ENCODE measurements at places on chromosomes 6 and 20. TPM values are rescaled to one million over a fixed set of nuclear protein-coding genes. Genes with fewer than 3 reads are reported as not detected.

DNA sequence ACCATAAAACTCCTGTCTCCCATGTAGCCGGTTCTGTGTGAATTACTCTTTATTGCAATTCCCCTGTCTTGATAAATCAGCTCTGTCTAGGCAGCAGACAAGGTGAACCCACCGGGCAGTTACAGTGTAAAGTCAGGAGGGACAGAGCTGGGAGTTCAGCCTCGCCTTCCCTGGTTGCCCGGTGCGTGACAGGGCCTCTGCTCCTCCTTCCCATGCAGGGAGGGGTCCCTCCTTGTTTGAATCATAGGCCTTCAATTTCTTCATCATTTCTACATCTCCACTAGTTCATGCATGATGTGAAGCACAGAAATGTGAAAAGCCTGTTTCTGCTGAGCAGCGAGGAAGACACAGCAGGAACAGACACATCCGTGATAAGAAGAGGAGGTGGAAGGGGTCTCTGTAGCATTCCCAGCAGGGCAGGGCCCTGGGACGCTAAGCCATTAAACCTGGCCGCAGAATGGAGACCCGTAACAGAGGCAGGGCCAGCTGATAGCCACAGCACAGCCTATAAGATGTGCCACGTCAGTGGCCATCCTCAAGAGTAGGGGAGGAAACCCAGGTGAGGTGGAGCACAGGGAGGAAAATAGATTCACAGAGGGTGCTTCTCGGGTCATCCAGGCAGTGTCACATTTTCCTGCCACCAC, 106.7 kb upstream of the CST7 start:
- ATAC-seq: no peak

- no peak for ATAC-seq
Measured at GRCh38 chr20:5005326-5005725, 4.0 kb upstream of the SLC23A2 start.

- peak; percentile 43 for ATAC-seq
Measured at GRCh38 chr6:168196385-168196860, 117.4 kb upstream of the FRMD1 start.

The SEC63 gene
- 47.0 TPM for total RNA-seq

The TM9SF4 gene
- total RNA-seq: 42.4 TPM

- ATAC-seq: no peak
Measured at GRCh38 chr6:139944976-139945375, 570.5 kb upstream of the CITED2 start.

- no peak for ATAC-seq
Measured at GRCh38 chr20:59581993-59582679, 22.2 kb upstream of the PHACTR3 start.

GRCh38 chr6:15953152-15953880, 175.6 kb upstream of the MYLIP start:
- ATAC-seq: no peak

DNA sequence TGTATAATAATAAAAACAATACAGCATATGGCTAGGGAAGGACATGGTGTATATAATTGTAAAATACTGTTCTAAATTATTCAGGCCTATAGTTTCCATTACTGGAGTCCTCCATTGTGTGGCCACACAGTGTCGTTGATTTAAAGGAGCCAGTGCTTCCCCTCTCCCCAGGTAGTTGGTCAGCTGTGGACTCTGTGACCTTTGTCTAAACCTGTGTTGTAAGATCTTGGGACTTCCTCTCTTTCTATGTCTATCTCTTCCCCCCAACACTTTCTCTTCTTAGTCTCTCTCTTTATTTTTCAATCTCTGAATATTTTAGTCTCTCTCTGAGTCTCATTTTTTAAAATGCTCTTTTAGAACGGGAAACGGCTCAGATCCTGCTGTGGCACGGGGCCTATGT, 35.6 kb downstream of the BRPF3 start:
- no peak for ATAC-seq

- peak; percentile 35 for ATAC-seq
Measured at GRCh38 chr6:42402184-42402583, 49.5 kb downstream of the TRERF1 start.

The DEFB132 gene
- total RNA-seq: not detected

DNA sequence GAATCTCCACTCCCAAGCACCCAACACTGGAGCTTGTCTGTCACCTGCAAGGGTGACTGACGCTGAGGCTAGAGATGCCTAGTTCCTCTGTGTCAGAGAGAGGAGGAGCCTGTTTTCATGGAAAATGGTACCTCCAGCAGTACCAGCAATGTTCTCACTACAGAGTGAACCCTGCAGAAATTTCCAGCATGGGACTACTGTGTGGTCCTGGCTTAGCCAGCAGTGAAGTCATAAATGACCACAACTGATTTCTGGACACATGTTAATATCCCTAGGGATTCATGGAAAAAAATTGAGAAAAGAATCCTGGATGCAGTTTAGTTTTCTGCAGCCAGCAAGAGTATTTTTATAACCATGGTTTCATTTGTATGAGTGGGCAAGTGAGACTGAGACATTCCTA, 468.1 kb downstream of the CD83 start:
- no peak for ATAC-seq

DNA sequence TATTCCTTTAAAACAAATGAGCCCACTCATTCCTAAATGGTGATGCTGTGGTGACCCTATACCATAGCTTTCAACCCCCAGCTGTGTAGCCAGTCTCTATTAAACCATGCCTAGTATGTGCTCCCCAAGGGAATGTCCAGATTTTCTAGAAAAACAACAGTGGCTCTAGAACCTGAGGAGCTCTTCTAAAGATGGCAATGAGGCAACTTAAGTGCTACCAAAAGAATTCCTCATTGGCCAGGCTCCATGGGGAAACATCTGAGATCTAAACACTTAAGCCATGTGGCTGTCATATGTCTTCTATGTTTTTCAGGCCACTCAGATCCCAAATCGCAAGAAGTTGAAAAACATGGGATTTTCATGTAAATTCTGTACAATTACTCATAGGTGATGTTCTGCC, 191.0 kb downstream of the TPBG start:
- no peak for ATAC-seq

DNA sequence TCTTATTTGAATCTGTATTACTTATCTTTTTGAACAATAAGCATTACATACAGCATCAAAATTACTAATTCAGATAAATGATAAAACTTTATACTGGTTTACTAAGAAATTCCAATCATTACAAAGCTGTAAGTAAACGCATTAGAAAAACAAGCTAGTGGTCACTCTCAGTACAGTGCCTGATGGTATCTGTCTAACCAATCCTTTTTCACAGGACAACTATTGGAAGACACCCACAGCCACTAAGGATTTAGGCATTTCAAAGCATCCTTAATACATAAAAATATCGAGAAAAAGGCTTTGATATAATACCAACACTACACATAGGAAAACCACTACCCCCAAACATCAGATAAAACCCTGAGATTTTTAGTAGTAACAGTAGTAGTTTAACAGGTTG, 2.6 kb downstream of the CD164 start:
- no peak for ATAC-seq

- ATAC-seq: no peak
Measured at GRCh38 chr6:148927586-148927985, 180.8 kb downstream of the UST start.

The VSX1 gene
- not detected for total RNA-seq

- ATAC-seq: no peak
Measured at GRCh38 chr20:5146099-5146668, 19.4 kb downstream of the CDS2 start.

DNA sequence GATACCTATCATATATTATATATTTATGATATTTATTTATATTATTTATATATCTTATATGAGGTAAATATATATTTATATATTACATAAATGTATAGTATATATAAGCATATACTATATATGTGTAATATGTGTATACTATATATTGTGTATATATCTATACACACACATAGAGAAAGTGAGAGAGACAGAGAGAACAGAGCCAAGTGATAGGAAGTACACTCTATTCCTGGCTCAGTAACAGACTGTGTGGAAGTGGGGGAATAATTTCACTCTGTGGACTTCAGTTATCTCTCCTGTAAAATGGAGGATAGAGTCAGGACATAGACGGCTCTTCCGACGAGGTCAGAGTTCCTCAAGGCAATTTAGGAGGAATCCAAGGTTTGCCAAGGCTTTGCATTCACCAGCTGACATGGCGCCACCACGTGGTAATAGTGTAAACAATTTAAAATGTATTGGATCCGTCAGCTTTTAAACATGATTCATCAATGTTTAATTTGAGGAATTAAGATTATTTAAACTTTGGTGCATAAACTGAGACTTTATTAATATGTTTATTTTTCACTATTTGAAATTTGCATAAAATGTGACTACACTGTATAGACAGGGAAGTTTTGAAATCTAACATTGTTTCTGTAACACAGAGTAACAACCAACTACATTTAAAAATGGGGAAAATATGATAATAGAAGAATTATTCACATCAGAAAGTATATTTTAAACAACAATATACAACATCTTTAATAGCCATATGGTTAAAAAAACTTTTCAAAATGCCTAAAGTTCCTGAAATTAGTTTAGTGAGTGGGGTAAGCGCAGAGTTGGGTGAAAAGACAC, 75.4 kb upstream of the TMEM244 start:
- peak; percentile 59 for ATAC-seq
